Muscle of arm (tissue), 14 donors: ENCODE measurements at places on chromosomes 5 and 9. TPM values are rescaled to one million over a fixed set of nuclear protein-coding genes. Genes with fewer than 3 reads are reported as not detected.

Gene TMC1
- not detected for polyA plus RNA-seq

Gene THBS4
- 357 TPM for polyA plus RNA-seq

GRCh38 chr9:125985998-125986655 lies 239.0 kb downstream of the PBX3 start:
- no peak for DNase-seq

DNA sequence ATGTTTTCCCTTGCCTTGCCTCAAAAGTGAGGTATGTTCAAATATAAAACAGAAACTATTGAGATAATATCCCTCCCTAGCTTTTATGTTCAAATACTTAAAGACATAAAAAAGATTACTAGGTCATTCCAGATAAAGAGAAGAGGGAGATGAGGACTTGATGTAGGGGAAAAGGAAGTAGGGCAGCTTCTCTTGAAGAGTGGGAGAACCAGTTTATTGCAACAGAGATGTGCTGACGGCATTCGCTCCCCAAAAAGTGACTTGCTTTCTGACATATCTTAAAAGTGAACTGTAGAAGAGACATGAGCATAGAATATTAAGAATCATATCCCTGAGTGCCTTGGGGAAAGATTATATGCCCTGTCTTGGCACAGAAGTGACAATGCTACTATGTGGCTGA lies 330.2 kb upstream of the NREP start:
- DNase-seq: no peak

GRCh38 chr9:110156416-110156815 lies 51.5 kb downstream of the C9orf152 start:
- DNase-seq: no peak

DNA sequence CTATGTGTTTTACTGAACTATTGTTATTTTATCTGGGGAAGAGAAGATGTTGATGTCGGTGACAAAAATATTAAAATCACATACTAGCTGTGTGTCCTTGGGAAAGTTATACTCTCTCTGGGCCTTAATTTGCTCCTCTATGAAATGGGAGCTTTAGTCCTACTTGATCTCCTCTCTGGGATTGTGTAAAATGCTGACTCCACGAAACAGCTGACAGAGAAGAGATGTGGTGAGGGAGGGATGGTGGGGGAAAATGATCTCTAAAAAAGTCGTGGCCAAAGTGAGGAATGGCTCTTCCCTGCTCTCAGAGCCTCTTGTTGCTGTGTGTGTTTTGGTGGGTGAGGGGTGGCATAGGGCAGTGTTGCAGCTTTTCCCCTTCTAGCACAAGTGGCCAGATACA lies 173.7 kb downstream of the MELK start:
- DNase-seq: no peak
